ENCODE measurements at places on chromosomes 2 and 18. TPM values are rescaled to one million over a fixed set of nuclear protein-coding genes. Genes with fewer than 3 reads are reported as not detected.

The LBX2 gene
- total RNA-seq = 3.2 TPM

The IL37 gene
- total RNA-seq = not detected

The CRYGD gene
- total RNA-seq = 2.2 TPM

The CHRND gene
- 0.23 TPM for total RNA-seq

The ELP2 gene
- 69.5 TPM for total RNA-seq

The C2orf66 gene
- 1.9 TPM for total RNA-seq

The ANKMY1 gene
- total RNA-seq = 5.3 TPM

Data from motor neuron (in vitro differentiated cells).